ENCODE measurements at places on chromosomes 12 and 14. TPM values are rescaled to one million over a fixed set of nuclear protein-coding genes. Genes with fewer than 3 reads are reported as not detected.

GRCh38 chr12:106114447-106115068 is 24.2 kb downstream of the NUAK1 start:
- H3K36me3 ChIP-seq: no peaks in the 10 kb centered on the region
- no peak for DNase-seq
- no peak overlapping the region for H3K27ac ChIP-seq

DNA sequence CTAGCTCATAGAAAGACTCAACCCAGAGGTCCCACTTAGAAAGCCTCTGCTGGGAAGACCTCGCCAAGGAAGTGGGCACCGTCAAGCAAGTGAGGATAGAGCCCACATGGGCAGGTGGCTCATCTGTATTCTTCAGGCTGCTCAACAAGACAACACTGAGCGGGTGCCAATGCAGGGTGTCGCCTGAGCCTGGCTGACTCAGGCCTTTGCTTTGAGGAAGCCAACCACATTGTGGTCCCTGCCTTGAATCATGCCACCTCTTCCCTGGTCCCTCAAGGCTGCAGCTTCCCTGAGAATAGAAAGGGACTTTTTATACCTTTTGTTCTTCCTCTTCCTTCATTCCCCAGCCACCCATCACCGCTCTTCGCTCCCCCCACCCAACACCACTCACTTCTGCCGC is 2.1 kb upstream of the RNASE13 start:
- H3K4me3 ChIP-seq: no peak overlapping the region
- H3K4me1 ChIP-seq: peaks cover 17% of the 10 kb centered on the region
- H3K27ac ChIP-seq: no peak overlapping the region
- no peaks in the 10 kb centered on the region for H3K36me3 ChIP-seq
- no peak for DNase-seq
- H3K27me3 ChIP-seq: no peaks in the 10 kb centered on the region

GRCh38 chr12:661720-662486 is 1.3 kb downstream of the NINJ2 start:
- no peaks in the 10 kb centered on the region for H3K36me3 ChIP-seq
- no peak overlapping the region for H3K27ac ChIP-seq
- no peak for DNase-seq
- no peaks in the 10 kb centered on the region for H3K27me3 ChIP-seq
- H3K4me1 ChIP-seq: peaks cover 3% of the 10 kb centered on the region

DNA sequence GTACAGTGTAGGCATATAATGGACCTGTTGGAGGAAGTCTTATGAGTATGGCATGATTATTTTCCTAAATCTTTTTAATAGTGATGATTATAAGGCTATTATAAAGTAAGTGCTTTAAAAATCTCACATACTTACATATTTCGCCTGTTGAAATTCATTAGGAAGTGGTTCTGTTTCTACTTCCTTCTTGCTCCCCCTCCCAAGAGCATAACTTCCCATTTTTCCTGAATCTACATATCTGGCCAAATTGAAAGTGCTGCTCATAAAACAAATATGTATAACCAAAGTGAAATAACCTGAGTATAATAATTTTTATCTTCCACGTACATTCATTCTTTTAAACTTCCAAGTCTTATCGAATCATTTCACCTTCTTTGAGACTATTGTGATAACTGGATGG is 455.6 kb upstream of the SEL1L start:
- H3K4me3 ChIP-seq: no peak overlapping the region
- no peaks in the 10 kb centered on the region for H3K4me1 ChIP-seq
- no peaks in the 10 kb centered on the region for H3K27me3 ChIP-seq
- no peaks in the 10 kb centered on the region for H3K36me3 ChIP-seq
- H3K27ac ChIP-seq: no peak overlapping the region
- no peak for DNase-seq

GRCh38 chr12:16300736-16301135 is 23.3 kb upstream of the SLC15A5 start:
- no peaks in the 10 kb centered on the region for H3K27me3 ChIP-seq
- DNase-seq: no peak
- H3K27ac ChIP-seq: no peak overlapping the region

DNA sequence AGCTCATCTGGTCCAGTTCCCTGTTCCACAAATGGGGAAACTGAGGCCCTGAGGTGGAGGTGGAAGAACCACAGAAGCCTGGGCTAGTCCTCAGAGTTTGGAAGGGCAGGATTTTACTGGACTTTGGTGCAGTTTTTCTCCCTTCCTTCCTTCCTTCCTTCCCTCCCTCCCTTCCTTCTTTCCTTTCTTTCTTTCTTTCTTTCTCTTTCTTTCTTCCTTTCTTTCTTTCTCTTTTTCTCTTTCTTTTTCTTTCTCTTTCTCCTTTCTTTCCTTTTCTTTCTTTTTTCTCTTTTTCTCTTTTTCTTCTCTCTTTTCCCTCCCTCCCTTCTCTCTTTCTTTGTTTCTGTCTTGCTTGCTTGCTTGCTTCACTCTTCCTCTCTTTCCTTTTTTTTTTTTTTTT is 95.7 kb upstream of the TBX3 start:
- no peak overlapping the region for H3K27ac ChIP-seq
- H3K4me1 ChIP-seq: peaks cover 13% of the 10 kb centered on the region
- no peaks in the 10 kb centered on the region for H3K27me3 ChIP-seq
- H3K36me3 ChIP-seq: no peaks in the 10 kb centered on the region

GRCh38 chr14:68586896-68587751 is 205.7 kb downstream of the ZFP36L1 start:
- DNase-seq: no peak
- H3K4me1 ChIP-seq: no peaks in the 10 kb centered on the region
- no peak overlapping the region for H3K4me3 ChIP-seq
- no peaks in the 10 kb centered on the region for H3K36me3 ChIP-seq

DNA sequence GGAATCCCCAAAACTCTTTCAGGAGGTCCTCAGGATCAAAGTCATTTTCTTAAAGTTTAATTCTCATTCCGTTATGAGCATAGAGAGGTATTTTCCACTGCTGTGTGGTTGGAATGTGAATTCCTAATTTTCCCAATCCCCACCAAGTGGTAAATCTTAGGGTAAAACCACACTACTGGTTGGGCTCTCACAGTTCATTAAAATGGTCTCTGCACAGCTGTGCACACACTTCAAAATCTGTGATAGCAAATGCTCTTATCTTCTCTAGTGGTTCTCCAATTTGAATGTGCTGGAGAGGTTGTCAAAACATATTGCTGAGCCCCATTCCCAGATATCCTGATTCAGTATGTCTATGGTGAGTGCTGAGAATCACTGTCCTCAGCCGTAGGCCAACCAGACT is 189.1 kb downstream of the BMP4 start:
- no peaks in the 10 kb centered on the region for H3K4me1 ChIP-seq
- no peak for DNase-seq
- no peak overlapping the region for H3K4me3 ChIP-seq
- no peaks in the 10 kb centered on the region for H3K27me3 ChIP-seq
- H3K36me3 ChIP-seq: no peaks in the 10 kb centered on the region
- H3K27ac ChIP-seq: no peak overlapping the region

DNA sequence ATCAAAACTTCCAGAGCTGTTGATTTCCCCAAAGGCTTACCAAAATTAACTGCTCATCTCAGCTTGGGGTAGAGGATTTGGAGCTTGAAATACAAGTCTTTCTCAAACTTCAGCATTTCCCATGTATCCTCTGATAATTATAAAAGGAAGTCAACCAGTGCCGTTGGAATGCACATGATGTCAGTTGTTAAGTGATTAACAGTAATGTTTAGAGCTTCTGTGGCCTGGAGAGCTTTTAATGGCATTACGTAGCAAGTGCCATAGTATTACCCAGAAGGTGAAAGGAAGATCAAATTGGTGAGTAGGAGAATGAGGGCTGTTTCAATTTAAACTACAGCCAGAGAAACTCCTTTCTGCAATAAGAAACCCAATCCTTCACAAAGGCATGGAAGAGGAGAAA is 62.5 kb upstream of the PTPRR start:
- no peaks in the 10 kb centered on the region for H3K36me3 ChIP-seq
- no peak for DNase-seq
- no peaks in the 10 kb centered on the region for H3K4me1 ChIP-seq
- no peak overlapping the region for H3K27ac ChIP-seq
- H3K4me3 ChIP-seq: no peak overlapping the region

VRTN gene
- total RNA-seq: not detected

KLHL33 gene
- 0.18 TPM for total RNA-seq

MYBPC1 gene
- not detected for total RNA-seq

SNAPC1 gene
- total RNA-seq: 8.1 TPM

TAS2R42 gene
- not detected for total RNA-seq

RTL1 gene
- total RNA-seq: 0.23 TPM

Data from adrenal gland (tissue), 19 donors.